Kidney capillary endothelial cell (primary cell): ENCODE measurements at places on chromosomes 5 and 9.

DNA sequence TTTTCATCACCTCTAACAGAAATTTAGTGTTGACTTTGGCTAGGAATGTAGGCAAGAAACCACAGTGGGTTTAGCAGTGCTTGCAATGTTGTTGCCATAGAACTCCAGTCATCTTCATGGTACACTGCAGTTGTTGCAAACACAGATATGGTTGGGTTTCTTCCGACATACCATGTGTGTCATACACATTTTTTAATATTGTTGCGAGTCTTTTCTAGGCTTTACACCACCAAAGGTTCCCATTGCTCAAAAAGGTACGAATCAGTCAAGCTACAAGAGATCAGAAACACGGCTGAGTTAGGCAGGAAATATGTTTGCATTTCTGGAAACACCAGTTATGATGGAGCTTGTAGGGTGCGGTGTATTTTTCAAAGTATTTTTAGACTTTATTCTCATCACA is 172.4 kb downstream of the SYK start:
- DNase-seq: no peak

DNA sequence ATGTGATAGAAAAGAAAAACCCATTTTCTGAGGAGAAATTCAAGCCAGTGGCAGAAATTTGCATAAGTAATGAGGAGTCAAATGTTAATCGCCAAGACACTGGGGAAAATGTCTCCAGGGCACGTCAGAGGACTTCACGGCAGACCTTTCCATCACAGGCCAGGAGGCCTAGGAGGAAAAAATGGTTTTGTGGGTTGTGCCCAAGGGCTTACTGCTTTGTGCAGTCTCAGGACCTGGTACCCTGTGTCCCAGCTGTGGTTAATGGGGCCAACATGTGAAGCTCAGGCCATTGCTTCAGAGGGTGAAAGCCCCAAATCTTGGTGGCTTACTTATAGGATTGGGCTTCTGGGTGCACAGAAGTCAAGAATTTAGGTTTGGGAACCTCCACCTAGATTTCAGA is 54.8 kb upstream of the ADAMTS2 start:
- DNase-seq: no peak

GRCh38 chr9:127263664-127264063 is 910 bp upstream of the GARNL3 start:
- no peak for DNase-seq

GRCh38 chr9:134558124-134558905 is 83.3 kb upstream of the COL5A1 start:
- DNase-seq: no peak

- peak; percentile 97 for DNase-seq
These were observed 57.7 kb downstream of the MAPKAP1 start for GRCh38 chr9:125649315-125649714.

DNA sequence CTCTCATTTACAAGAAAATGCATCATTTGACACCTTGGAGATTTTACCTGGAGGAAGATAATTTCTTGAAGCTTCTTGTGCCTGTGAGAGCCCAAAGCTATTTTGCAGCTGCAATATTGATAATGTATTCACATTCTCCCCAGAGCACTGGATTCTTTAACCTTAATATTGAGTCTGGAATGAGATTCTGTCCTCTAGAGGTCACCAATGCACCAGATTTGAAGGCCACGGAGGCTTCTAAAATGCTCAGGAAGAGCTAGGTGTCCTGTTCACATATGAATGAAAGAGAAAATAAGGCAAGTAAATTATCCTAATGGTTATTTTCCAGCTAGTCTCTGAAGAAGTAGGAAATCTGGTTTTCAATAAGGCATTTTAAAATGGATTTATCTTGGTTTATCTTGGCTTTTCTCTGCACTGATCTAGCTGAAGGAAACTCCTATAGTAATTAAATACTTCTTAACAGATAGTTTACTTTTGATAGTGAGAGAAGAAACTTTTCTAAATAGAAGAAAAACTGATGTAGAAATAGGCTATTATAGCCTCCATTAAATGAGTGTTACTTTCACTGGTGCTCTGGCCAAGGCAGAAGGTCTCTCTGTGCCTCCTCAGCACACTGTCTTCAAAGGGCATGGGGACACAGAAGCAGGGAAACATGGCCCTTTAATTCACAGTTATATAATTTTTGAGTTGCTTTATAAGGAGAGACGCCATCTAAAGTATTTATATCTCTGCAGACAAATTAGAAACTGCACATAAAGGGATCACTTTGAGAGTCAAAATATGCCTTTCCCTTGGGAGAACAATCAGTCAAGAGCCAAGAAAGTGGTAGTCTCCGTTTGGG is 297.0 kb upstream of the ACTBL2 start:
- DNase-seq: peak; percentile 62

DNA sequence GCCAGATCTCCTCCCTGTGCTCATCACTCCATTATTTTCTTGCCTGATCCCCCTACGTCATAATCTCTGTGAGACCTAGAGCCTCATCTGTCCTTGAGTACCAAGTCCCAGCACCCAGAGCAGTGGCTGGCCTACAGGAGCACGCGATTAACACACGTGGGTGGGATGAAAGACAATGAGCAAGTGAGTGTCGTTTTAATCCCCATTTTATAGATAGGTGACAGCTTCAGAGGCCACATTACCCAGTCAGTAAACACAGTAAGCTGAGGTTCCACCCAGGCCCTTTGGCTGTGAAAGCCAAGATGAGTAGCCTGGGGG is 17.3 kb downstream of the TRUB2 start:
- DNase-seq: no peak
